ENCODE measurements at places on chromosomes 5 and 9.

DNA sequence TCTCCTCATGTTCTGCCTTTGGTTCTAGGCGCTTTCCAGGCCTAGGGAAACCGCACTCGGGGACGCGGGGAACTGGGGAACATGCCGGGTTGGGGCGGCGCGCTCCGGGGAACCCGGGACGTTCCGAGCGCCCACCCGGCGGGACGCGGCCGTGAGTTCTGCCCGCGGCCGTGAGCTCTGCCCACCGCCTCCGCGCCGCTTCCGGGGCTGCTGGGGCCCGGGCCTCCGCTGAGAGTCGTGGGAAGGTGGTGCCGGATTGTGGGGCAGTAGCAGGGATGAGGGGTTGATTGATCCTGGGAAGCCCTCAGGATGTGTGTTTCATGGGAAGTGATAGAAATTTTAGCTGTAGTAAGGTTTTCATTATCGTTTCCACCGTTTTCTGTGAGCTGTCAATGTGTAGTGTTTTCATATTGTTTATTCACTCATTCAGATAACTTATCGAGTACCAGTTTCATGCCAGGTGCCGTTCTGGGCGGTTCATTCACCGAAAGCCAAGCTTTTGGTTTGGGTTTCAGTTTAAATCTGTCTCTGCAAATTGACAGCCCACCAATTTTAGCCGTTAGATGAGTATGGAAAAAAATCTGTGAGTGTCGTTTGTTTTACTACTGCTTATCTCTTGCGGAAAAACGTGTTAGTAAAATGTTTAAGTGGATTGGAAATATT lies 657 bp downstream of the MTRR start:
- no peak for DNase-seq

DNA sequence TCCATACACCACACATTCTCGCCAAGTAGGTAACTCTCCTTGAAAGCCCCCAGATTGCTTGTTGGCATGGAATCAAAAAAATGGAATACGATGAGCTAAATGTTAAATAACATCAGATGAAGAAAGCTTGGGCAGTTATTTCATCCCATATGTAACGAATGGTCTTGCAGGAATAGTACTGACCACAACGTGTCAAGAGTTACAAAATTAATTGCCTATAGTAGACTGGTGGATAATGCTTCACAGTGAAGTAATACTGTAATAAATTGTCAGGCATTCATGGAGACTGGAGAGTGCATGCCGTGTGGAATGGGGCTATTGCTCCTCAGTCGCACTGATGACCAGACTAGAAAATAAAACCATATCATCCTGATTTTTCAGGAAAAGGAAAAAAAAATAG lies 1628.7 kb downstream of the MAT2B start:
- DNase-seq, result no peak

- DNase-seq, result no peak
Observed at GRCh38 chr5:154133591-154133990, 56.9 kb upstream of the GALNT10 start.

GRCh38 chr5:85931220-85931619 lies 686.5 kb upstream of the COX7C start:
- DNase-seq, result no peak

DNA sequence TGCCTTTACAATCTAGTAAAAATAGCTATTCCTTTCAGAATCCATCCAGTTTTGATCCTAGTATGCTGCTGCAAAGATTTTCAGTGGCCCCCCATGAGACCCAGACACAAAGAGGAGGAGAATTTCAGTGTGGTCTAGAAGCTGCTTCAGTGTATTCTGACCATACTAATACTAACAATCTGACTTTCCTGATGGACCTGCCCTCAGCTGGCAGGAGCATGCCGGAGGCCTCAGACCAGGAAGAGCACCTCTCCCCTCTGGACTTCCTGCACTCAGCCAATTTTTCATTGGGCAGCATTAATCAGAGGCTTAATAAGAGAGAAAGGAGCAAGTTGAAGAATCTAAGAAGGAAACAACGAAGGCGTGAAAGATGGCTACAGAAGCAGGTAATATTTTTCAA lies 48.5 kb downstream of the RNF180 start:
- no peak for DNase-seq

DNA sequence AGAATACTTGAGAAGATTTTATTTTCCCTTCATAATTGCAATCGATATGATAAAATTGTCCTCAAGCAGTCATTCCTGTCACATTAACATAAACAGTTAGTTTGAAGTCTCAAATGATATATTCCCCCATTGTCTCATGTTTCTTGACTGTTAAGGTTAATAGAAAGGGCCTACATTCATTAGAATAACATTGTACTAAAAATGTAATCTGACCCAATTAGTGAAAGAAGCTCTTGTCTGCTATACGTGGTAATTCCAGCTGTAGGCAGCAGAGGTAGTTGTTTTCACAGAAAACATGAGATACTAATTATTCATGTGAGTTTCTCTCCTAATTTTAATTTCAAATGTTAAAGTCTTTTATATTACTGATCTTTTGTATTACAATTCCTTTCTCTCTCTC lies 25.9 kb upstream of the AP3B1 start:
- no peak for DNase-seq

DNA sequence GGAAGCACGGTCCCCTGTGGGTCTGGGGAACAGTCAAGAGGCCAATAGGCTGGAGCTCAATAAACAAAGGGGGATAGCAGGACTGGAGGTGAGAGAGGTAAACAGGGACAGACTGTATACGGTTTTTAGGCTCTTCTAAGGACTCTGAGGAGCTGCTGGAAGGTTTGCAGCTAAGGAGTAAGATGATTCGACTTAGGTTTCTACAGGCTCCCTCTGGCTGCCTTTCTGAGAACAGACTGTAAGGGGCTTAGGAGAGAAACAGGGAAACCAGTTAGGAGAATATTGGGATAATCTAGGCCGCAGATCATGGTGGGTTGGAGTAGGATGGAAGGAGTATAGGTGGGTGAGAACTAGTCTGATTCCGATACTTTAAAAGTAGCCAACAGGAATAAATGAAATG lies 10.4 kb downstream of the CDK5RAP2 start:
- DNase-seq, result no peak

GRCh38 chr5:148179234-148179824 lies 11.0 kb downstream of the SPINK14 start:
- DNase-seq, result no peak

GRCh38 chr9:101590901-101591300 lies 3.9 kb downstream of the PPP3R2 start:
- no peak for DNase-seq

DNA sequence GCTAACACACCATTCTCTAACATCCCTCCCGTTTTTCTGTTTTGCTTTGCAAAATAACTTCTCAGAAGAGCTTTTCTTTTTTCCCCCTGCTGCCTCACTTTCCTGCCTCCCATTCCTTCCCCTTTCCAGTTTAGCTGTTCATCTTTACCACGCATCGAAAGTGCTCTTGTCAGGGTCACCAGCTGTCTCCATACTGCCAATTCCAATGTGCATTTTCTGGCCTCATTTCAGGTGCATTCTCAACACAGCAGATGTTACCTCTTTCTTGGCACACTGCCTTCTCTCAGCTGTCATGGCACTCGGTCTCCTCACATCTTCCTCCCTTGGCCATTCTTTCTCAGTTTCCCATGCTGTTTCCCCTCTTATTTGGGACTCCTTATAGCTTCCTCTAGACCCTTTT lies 9.5 kb downstream of the ARSK start:
- DNase-seq, result no peak

GRCh38 chr9:27847818-27848217 lies 274.5 kb upstream of the C9orf72 start:
- no peak for DNase-seq

- no peak for DNase-seq
Observed at GRCh38 chr5:15384176-15384575, 115.8 kb upstream of the FBXL7 start.

- no peak for DNase-seq
Observed at GRCh38 chr9:88307136-88307535, 81.1 kb upstream of the SPIN1 start.

Measured in stimulated activated CD8-positive, alpha-beta memory T cell treated with anti-CD3 and anti-CD28 coated beads, Interleukin-2, amount 100 ng/mL, for 1 hour (primary cell).